ENCODE measurements at places on chromosomes 5 and 9. TPM values are rescaled to one million over a fixed set of nuclear protein-coding genes. Genes with fewer than 3 reads are reported as not detected.

EGFL7 gene
- total RNA-seq = 1.9 TPM

SAPCD2 gene
- 57.0 TPM for total RNA-seq

C5orf52 gene
- not detected for total RNA-seq

CDH6 gene
- total RNA-seq = not detected

GRCh38 chr5:127518319-127518621 is 830 bp downstream of the PRRC1 start:
- no peak for DNase-seq

GRCh38 chr9:16653491-16654399 is 216.7 kb downstream of the BNC2 start:
- no peak for DNase-seq

DNA sequence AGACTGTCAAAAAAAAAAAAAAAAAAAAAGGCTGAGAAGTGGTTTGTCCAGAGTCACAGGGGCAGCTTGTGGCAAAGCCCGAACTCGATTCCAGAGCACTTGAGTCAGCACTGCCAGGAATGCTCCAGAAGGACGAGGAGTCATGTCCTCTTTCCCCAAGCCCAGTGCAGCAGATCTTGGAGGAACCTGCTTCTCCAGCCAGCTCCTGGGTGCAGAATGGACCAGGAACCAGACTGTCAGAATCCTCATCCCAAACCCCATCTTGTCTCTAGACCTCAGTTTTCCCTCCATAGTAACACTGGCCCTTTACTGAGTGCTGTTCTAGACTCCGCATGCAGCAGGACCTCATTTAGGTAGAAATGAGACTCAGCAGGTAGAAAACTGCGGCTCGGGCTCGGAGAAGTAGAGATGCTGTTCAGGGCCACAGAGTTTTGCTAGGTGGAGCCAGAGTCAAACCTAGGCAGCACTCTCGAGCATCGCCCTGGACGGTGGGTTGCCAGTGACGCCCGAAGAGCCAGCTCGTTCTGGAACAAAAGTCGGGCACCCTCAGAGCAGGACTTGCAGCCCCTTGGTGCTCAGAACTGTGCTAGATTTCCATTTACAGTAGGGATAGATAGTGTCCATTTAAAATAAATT is 15.4 kb downstream of the CD74 start:
- no peak for DNase-seq

Data from activated CD8-positive, alpha-beta T cell treated with anti-CD3 and anti-CD28 coated beads, Interleukin-2, amount 10 ng/mL, durations not matched to agents 7 days and 5 days (primary cell).